ENCODE measurements at places on chromosomes 16 and 17.

DNA sequence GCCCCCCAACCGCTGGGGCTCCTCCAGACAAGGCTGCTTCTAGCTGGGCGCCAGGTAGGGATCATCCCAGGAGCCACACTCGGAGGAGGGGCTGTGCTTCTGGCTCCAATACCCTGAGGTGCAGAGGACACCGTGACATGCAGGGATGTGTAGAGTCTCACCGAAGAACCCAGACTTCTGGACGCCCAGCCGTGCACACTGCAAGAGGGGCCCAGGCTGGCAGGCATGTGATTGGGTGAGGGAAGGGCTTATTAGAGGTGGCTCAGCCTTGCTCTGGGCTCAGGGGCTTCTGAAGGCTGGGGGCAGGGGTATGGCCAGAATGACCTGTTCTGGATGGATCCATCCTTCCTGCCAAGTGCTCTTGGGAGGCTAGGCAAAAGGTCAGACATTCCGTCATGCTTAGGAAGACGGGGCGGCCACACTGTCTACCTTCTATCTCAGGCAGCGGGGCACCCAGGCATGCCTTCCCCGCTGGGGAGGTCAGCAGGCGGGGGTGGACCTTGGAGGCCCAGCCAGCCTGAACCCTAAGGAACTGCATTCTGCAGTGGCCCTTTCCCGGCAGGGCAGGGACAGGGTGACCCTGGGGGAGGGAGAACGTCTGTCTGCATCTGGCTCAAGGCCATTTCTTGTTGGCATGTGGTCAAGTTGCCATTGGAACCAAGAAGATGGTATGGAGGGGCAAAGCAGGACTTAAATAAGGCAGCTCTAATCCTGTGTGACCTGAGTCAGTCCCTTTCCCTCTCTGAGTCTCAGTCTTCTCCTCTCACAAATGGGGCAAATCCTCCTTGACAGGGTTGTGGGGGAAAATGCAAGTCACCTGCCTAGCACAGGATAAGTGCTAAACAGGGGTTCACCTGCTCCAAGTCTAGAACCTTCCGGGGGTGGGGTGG is 5.8 kb upstream of the ADGRG1 start:
- DNase-seq: no peak

GRCh38 chr16:49341706-49342105 is 31.9 kb upstream of the C16orf78 start:
- DNase-seq: no peak

GRCh38 chr17:56936697-56937322 is 23.0 kb upstream of the TRIM25 start:
- no peak for DNase-seq

- DNase-seq: peak; percentile 29
Observed at GRCh38 chr16:2881783-2882649, 999 bp upstream of the FLYWCH2 start.

GRCh38 chr17:14442798-14443528 is 142.1 kb downstream of the HS3ST3B1 start:
- no peak for DNase-seq

DNA sequence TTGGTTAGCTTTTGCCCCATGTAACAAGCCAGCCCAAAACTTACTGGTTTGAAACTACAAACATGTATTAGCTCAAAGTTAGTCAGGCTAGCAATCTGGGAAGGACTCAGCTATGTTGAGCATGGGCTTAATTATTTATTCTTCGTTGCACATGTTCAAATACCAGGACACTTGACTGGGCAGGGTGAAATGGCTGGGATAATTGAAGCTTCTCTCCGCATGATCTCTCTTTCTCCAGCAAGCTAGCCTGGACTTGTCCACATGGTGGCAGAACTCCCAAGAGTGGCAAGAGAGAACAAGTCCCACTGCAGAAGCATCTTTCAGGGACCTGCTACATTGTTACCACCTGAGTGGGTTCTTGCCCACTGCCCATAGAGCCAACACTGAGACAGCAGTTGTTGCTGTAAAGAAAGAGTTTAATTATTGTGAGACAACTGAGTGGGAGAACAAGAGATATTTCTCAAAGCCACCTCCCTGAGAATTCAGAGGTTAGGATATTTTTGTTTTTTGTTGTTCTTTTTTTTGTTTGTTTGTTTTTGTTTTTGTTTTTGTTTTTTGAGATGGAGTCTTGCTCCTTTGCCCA is 16.8 kb upstream of the ATF7IP2 start:
- DNase-seq: peak; percentile 49

Measured in SK-MEL-5 (cell line).